ENCODE measurements at places on chromosomes 4 and X.

- DNase-seq, result no peak
Observed at GRCh38 chr4:160795216-160795615, 1368.6 kb downstream of the FSTL5 start.

DNA sequence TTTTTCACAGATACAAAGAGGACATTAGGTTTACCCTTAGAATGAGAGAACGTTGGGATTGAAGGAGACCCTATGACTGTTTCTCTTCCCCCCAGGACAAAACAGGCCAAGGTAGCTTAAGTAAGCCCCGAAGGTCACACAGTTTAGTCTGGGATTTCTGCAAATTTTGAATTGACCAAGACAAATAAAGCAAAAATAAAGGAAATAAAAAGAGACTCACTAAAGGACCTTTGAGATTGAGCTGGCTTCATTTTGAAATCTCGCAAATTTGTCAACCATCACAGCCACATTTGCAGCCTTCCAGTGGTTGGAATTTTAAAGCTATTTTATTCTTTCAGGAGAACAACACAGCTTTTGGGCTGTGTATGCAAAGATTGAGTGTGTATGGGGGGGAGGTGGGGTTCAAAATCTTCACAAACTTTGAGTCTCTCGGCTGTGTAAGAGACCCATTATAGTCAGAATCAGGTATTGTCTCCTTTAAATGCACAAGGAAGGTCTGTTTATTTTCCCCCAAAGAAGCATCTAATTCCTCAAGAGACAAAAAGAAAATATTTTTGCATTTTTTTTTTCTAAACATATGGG lies 4.2 kb downstream of the TMSB4X start:
- DNase-seq, result no peak

DNA sequence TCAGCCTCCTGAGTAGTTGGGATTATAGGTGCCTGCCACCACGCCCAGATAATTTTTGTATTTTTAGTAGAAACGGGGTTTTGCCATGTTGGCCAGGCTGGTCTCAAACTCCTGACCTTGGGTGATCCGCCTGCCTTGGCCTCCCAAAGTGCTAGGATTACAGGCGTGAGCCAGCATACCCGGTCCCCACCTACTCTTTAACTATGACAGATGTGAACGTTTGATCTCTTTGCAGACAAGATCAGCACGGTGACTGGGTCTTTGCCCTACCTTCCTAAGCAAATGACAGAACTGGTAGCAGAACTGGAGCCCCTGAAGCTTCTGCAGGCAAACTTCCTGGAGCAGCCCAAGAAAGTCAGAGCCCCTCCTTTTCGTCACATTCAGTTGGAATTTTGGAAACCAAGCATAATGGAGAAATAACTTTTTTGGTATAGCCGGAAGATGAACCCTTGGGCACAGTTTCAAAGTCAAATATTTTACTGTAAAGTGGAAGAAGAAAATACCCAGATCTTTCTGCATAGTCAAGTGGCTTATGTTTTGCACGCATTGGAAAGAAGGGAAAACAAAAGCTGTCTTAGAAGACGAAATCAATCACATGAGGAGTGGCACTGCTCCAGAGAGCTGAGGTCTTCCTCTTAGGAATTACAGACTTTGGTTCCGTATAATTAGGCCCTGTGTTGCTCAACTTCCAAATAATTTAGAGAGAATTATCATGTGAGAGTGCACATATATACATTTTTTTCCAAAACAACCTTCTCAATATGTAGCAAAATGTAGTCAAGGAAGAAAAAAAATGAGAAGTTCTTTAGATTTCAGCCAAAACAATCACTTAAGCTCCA lies 90.6 kb downstream of the SORBS2 start:
- DNase-seq, result no peak

DNA sequence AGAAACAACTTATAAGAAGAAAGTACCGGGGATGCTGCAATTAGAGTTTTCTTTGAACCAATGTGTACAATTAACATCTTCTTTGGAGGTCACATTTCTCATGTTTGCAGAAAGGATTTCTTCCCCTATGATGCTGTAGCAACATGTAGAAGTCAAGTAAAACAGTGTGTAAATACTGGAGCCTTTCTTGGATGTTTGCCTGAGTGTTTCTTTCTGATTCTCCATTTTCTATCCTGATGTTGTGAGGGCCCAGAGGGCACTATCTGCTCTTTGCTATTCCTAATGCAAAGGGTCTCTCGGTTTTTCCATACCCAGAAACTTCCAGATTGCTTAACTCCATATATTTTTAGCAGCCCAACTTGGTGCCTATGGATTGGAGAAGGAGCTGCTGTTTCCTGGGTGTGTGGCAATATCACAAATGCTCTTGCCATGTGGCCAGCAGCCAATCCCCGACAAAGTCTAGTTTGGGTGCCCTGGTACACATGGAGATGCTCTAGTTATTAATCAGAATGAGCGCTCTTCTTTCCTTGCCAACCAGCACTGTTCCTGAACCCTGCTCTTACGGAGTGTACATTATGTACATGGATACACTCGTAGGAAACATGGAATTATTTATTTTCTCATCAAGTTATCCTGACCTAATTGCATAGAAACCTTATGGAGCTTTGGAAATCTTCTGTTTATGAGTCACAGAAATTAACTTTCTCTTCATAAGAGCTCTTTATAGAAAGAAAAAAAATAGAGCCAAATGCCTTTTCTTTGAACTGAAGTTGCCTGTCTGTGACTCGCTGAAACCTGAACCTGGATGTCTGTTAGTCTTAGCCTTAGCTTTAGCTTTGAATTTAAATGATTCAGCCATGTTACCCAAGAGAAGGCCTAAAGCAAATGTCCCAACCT lies 67.0 kb upstream of the GPC4 start:
- no peak for DNase-seq

GRCh38 chr4:125244848-125245450 lies 69.8 kb upstream of the FAT4 start:
- DNase-seq, result peak; percentile 47

DNA sequence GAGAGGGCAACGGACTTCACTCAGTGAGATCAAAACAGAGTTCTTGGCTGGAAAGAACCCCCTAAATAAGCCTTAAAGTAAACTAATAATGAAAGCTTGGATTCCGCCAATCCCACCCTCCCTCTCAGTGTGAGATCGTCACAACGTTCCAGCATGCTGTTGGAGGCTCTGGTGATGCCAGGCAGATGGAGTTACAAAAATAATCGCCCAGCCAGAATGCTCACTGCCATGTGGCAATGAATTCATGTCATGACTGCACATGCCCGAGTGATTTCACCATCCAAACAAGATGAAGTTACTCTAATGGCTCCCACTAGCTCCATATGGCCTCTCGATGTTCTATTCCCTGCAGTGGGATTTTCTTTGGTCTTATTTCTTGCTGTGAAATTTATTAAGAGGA lies 248.0 kb downstream of the SPATA18 start:
- DNase-seq, result no peak

DNA sequence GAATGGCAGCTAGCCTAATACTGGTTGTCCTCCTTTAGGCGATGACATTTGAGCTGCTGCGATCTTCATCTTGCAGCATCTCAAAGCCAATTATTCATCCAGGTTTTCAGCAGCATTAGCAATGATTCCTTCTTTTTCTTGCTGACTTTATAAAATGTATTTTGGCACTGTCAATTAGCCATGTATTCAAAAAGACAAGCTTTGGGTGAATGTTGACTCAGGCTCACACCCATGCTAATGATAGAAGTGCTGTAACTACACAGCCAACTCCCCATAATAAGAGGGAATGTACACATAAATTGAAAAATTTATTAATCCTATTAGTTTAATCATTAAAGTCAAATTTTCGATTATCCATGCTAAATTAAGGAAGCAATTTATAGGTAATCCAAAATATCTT lies 24.3 kb upstream of the NPNT start:
- DNase-seq, result no peak

GRCh38 chrX:28391528-28391927 lies 195.7 kb upstream of the IL1RAPL1 start:
- DNase-seq, result no peak

DNA sequence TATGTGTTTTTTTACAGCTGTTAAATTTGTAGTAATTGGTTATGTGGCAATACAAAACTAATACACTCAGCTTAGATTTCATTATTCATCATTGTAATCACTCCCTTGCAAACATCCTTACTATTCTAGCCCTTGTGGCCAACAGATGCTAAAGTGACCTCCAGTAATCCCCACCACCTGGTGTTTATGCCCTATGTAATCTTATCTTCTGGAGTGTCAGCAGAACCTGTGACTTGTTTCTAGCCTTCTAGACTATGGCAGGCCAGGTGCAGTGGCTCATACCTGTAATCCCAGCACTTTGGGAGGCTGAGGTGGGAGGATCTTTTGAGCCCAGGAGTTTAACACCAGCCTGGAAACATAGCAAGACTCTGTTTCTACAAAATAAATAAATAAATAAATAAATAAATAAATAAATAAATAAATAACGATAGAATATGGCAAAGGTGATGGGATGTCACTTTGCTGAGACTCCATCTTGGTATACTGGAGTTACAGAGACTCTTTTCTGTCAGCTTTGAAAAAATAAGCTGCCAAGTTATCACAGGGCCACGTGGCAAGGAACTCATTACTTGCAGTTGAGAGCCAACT lies 12.3 kb upstream of the TSR2 start:
- DNase-seq, result no peak

DNA sequence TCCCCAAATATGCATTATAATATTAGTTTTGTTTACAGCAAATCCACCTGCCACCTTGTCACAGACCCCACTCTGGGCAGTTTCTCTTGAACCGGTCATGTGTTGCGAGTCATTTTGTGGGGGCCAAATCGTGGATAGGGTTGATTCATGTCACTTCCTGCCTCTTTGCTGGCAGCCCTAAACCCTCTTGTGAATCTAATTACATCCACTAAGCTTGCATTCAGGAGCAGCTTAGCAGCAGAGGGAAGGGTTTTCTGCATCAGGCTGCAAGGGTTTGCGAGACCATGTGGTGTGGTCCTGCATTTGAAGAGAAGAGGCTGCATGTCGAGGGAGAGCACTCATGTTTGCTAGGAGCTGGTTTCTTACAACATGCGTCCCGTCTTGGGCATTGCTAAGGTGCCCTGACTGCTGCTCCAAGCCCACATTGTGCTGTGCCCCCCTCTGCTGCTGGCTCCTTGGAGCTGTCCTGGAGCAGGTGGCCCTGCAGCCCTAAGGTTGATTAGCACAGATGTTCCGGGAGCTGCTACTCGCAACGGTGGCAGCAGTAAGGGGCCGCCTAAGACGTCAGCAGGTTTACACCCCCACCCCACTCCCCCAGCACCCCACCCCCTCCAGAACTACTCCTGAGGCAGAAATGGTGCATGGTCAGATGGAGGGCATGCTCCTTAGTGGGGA lies 88.9 kb upstream of the CLDN34 start:
- DNase-seq, result no peak

- no peak for DNase-seq
Observed at GRCh38 chr4:157447195-157447594, 226.7 kb downstream of the GRIA2 start.

GRCh38 chrX:107548775-107549174 lies 79.5 kb upstream of the PRPS1 start:
- DNase-seq, result no peak

GRCh38 chr4:154492288-154492687 lies 689 bp upstream of the DCHS2 start:
- DNase-seq, result no peak

DNA sequence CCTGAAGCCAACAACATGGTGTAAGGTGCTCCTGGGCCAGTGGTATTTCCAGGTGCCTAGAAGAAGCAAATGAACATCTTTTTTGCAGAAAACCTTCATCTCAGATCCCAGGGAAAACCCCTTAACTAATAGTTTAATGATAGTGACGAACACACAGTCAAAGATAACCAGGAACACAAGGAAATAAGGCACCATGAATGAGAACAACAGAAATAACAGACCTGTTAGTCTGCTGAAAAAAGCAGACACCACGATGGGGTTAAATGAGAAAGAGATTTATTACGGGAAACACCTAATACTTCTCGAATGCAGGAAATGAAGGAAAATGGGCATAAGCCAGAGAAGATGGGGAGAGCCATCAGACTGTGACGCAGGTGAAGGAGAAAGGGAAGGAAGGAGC lies 30.6 kb upstream of the WWC2 start:
- DNase-seq, result no peak

DNA sequence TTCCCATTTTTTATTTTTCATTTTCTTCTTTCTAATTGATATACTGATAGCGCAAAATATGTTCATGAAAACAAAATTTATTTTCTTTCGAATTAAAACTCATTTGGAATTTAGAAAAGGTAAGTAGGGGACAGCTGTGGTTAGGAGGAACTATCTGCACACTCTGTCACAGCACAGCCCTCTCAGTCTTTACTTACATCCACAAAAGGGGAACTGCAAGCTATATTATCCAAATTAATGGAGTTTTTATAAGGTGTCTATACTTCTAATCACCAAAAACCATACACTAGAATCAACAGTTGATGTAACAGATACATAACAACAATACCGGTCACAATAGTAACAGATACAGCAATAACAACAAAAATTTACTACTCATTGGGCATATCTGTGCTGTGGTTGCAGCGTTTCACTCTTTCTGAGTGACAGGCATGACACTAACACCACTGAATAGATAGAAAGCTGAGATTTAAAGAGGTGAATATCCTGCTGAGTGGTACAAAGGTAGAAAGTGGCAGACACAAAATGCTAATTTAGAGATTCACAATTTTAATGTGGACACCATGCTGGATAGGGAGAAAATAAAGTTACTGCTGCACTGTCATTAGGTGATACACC lies 160.7 kb downstream of the PPP3CA start:
- no peak for DNase-seq

- peak; percentile 7 for DNase-seq
Observed at GRCh38 chrX:29687687-29688086, 527.7 kb upstream of the MAGEB2 start.

DNA sequence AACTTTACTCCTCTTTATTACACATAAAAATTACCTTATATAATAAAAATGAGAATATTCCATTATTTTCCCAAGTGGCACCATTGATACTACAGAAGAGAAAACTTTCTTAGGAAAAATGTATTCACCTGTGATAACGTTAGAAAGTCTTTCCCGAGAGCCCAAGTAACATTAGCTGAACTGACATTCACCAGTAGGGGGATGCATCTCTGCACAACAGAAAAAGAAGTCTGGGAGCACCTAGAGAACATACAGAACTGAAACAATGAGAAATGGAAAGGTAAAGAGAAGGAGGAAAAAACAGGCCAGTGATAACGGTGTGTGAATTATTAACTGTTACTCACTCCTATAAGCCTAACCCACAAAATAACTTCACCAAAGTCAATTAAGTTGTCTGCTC lies 423.3 kb downstream of the CENPC start:
- no peak for DNase-seq
